ENCODE measurements at places on chromosomes 2 and 18.

DNA sequence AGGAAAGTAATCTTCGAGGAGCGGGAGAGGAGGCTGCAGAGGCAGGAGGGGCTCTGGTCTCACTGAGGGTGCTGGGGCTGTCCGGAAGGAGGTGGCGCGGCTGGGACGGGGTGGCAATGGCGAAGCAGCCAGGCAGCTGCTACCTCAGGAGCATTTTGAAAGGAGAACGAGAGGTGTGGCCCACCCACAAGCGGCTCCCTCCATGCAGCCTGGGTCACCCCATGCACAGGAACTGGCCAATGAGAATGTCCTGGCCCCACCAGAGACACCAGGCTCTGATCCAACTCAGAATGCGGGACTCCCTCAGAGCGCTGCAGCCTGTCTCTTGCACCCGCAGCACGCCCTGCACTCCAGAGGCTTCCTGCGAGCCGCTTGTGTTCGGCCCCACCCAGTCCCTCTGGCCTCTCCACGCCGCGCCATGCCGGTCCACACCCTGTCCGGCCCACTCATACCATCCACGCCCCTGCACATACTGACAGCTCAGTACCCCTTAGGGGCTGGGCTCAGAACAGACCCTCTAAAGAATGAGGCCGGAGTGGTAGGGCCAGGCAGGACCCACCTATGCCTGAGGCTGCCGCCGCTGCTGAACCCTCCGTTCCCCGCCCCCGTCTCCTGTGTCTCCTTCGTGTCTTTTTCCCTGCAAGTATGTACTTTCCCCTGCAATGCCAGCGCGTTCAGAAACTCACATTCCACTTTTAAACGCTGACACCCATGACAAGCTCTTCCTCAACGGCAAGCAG, 6.4 kb upstream of the BOK start:
- no peak for DNase-seq

GRCh38 chr18:33536904-33537303, 41.1 kb upstream of the ASXL3 start:
- no peak for DNase-seq

DNA sequence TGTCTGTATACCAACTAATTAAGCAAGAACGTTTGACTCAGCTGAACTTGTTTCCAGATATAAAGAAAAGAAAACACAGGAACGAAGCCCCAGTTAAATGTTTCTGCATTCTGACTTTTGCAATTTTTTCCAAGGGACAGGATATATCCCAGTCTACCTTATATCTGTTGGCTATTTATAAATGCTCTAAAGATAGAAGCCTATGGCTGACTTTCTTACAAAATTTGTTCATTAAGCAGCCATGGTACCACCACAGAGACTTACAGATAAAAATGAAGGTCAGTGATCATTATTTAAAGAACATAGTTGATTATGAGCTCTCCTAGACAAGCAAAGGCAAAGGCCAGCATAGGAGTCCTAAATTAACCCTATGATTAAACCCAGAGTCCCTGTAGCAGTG, 462.7 kb upstream of the SPHKAP start:
- DNase-seq: no peak

DNA sequence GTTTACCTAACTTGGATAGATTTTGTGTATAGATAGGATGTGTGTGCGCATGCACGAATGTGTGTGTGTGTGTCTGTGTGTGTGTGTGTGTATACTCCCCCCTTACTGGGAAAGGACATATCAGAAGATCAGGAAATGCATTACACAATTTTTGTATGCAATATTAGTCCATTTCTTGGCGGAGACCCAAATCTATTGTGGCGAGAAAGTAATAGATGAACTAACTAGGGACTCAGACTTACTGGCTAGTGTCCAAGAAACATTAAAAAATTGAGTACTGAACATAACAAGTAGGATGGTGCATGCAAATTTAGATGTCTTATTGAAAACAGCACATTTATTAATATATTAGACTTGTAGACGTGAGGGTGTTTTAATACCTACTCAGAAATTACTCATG, 1036.5 kb upstream of the FANCL start:
- DNase-seq: peak; percentile 69

- no peak for DNase-seq
Measured at GRCh38 chr2:216862628-216863398, 2.9 kb upstream of the TNP1 start.

DNA sequence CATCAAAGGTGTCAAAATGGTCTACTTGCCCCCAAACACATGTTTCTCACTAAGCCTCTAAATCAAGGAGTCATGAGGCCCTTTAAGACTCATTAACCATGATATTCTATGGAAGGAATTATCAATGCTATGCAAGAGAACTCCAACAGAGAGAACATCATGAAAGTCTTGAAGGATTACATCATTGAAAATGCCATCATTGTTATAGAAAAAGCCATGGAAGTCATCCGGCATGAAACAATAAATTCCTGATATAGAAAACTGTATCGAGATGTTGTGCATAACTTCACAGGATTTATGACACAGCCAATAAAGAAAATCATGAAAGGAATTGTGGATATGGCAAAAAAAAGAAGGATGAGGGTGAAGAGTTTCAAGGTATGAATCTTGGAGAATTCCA, 1363.6 kb upstream of the CDH2 start:
- DNase-seq: no peak

GRCh38 chr2:48725696-48726494, 29.6 kb downstream of the LHCGR start:
- no peak for DNase-seq

DNA sequence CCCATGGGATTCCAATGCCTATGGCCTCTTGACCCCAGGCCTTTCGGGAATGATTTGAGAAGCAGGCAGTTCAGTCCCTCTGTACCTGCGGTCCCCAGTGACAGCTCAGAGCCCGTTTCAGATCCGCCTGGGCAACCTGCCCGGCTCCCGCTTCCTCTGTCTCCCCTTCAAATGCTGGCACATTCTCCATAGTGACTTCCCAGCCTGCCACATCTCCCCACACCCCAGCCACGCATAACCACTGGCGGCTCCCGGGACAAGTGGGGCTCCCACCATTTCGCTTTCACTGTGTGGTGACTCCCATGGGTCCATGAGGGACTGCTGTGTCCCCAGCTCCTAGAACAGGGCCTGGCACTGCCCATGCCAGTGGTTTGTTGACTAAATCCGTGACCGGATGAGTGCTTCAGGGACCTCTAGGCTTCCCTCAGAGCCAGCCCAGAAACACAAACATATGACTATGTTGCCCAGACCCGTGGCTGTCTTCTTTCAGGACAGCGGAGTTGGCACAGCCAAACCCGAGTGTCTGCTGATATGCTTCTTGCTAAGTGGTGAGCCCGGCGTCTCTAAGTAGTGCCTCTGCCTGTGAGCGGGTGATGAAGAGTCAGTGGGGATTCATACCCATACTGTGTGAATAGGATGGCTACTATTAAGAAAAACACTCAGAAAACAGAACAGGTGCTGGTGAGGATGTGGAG, 91.2 kb downstream of the GLI2 start:
- no peak for DNase-seq

GRCh38 chr18:24710474-24710873, 250.0 kb downstream of the HRH4 start:
- DNase-seq: no peak

DNA sequence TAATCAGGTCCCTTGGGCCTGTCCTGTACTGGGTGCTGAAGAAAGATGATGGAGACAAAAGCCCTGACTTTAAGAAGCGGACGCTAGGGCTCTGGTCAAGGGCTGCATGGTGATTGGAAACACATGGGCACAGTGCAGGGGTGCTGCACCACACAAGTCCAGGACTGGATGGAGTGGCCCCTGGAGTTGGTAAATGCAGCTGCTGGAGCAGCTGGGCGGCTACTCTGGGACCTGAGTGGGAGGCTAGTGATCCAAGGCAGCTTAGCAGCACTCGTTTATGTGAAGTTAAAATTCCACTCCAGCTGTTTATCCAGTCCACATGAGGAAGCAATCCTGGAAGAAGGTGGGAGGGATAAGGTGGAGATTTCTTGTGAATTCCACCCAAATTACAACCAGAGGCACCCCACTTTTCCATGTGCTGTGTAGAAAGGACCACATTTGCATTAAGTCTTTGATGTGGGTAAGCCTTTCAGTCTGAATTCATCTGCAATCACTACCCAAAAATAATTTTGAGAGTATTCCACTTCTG, 24.9 kb downstream of the MERTK start:
- DNase-seq: no peak

DNA sequence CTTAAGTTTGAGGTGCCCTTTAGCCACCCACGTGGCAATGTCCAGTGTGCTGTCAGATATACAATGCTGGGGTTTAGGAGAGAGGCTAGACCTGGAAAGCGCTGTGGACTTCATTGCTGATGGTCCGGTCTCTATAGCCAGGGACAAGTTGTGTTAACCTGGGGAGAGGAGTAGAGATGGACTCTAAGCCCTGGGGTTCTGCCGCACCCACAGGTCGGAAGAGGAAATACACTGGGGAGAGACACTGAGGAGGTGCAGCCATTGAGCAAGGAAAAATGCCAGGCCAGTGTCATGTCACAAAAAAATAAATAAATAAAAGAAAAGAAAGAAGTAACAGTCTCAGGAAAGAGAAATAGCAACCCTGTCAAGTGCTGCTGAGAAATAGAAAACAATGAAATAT, 106.9 kb upstream of the CBLN2 start:
- DNase-seq: no peak

DNA sequence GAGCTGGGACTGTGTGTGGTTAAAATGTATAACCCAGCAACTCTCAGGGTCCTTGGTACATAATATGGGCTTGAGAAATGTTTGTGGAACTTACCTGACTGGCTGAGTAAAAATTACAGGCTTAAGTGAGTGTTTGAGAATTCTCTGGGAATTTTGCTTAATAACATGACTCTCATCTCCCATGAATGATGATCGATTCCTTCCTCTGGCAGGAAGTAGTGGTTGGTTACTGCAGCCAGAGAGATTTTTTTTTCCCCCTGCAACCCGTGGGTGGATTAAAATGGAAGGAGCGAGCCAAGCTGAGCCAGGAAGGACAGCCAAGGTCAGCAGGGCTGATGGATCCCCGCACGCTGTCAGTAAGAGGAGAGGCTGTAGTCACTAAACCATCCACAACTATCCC, 40.6 kb upstream of the RFX8 start:
- DNase-seq: peak; percentile 22

GRCh38 chr2:215900203-215900611, 113.1 kb downstream of the MREG start:
- DNase-seq: peak; percentile 88

- DNase-seq: no peak
Measured at GRCh38 chr2:171909266-171909665, 13.0 kb upstream of the HAT1 start.

- no peak for DNase-seq
Measured at GRCh38 chr18:30522288-30522929, 520.1 kb downstream of the DSC3 start.

DNA sequence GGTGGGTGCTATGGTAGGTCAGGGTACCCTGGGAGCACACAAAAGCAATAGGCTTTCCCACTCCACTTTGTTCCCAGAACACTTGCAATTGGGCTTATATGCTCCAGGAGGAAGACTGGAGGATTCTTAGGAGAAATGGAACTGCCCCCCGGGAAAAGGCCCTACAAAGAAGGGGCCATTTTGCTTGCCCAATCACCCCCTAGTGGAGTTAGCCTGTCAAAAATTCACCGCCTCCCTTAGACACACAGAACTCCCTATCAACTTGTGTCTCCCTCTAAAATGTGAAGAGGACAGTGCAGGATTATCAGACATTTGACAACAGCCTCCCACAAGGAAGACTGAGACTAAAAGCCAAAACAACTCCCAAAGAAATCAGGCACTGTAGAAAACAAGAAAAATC, 36.5 kb downstream of the NLRC4 start:
- no peak for DNase-seq

GRCh38 chr2:68835621-68836020, 35.6 kb downstream of the BMP10 start:
- DNase-seq: no peak

GRCh38 chr2:187687585-187687984, 133.3 kb upstream of the TFPI start:
- no peak for DNase-seq

DNA sequence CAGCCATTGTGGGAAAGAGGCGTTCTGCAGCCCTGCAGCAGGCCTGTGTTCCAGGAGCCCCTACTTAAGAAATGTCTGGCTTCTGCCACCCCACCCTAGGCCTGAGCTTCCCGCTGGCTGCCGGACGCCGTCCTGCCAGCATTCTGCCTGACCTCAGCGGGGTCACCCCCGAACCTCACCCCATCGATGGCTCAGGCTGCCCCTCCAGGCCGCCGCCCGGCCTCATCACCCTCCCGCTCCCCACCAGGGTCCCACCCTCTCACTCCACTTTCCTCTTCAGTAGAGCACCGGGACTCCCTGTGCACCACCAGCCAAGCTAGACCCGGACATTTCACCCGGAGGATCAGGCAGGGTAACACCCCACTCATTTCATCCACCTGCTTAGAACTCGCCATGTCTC, 73.6 kb upstream of the SALL3 start:
- DNase-seq: no peak

DNA sequence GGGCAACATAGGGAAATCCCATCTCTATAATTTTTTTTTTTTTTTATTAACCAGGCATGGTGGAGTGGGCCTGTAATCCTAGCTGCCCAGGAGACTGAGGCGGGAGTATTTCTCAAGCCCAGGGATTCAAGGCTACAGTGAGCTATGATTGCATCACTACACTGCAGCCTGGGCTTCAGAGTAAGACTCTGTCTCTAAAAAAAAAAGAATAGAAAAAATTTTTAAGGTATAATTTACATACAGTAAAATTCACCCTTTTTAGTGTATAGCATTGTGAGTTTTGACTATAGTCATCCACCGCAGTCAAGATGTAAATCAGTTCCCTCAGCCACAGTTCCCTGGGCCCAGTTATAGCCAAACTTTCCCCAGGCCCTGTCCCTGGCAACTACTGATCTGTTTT, 57.1 kb upstream of the MSH6 start:
- DNase-seq: no peak

DNA sequence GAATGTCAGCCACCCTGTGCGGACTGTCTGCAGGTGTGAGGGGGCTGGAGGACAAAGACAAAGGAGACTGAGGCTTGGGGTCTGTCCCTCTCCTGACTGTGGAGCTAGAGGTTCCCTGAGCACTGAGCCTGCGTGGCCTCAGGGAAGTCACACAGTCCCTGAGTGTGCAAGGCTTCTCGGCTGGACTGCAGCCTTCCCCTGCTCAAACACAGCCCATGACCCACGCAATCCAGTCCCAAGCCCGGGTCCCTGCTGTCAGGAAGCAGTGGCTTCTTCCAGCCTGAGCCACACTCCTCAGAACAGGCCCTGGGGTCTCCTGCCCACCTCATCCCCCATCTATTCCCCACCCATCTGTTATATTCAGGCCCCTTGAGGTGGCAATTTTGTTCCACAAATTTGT, 2.7 kb downstream of the ASTL start:
- DNase-seq: no peak

DNA sequence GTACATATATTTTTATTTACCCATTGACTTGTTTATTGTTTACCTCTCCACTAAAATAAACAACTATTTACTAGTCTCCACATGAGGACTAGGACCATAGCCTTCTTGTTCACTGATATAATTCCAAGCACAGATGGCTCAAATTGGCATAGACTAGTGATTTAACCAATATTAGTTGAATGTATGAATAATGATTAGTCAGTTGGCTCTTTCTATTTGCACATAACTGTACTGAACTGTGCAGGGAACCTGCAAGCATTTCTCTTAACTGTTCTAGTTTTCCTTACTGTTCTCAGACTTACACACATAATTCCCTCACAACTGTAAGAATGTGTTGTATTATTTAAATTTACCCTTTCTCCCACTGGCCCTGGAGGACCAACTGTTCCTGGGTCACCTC, 91.9 kb downstream of the COL3A1 start:
- DNase-seq: peak; percentile 32

All from bronchial epithelial cell (primary cell).